ENCODE measurements at places on chromosomes 16 and 17.

DNA sequence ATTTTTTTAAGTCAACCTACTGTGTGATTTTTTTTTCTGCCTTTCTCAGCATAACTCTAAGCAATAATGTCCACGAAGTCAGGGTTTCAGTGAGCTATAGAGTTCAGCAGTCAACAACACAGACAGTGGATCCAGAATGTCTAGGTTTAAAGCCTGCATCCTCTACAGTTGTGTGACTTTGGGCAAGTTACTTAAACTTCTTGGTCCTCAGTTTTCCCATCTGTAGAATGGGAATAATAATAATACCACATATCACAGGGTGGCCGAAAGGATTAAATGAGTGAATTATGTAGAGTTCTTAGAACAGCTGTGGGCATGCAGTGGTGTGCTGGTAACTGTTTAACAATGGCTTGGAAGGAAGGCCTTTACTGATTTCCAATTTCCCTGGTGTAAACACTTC lies 38.8 kb upstream of the MEAK7 start:
- DNase-seq: no peak

DNA sequence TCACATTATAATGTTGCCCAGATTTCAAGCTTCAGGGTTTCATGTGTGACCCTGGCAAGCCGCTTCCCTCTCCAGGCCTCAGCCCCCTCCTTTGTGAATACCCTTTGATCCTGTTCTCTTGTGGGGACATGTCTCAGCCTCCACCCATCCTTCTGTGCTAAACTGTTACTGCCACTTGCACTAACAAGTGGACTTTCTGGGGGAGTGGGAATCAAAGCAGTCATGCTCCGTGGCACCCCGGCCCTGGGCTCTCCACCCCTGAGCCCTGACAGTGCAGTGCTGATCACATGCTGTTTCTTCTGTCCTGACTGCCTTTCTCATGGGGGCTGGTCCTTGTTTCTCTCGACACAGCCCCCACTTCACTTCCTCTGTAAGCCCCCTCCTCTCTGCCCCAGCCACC lies 9.7 kb upstream of the DCAF7 start:
- DNase-seq: no peak

GRCh38 chr17:59277031-59277430 lies 54.4 kb upstream of the YPEL2 start:
- no peak for DNase-seq

DNA sequence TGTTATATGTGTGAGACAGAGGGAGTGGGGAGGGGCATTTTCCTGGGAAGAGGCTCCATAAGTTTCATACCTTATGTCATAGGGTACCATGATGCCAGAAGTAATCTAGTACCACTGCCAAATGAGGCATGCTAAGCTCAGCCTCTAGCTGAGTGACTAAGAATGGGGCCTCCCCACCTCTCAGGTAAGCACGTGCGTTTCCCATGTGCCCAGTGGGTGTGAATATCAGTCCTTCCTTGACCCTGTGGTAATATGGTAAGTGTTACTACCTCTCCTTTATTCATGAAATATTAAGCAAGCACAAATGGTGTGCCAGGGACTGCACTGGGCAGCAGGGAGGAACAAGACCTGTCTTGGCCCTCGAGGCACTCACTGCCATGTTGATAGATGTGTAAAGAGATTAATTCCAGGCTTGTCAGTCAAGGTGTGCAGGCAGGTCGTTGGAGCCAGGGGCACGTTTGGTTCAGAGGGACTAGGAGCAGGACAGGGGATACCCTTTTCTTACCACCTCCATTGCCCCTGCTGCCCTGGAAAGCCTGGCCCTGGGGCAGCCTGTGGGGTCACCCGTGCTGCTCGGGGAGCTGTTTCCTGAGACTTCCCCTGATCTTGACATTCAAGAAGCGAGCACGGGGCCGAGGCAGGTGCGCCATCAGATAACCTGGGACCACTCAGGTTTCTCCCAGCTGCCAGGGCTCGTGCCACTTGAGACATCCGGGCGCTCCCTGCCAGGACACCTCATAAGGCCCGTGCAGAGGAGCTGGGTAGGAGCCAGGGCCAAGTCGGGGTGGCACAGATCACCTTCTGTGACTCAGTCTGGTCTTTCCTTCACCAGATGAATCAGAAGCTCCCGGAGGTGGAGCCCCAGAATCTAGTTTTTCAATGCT lies 8.8 kb downstream of the RSAD1 start:
- DNase-seq: no peak

DNA sequence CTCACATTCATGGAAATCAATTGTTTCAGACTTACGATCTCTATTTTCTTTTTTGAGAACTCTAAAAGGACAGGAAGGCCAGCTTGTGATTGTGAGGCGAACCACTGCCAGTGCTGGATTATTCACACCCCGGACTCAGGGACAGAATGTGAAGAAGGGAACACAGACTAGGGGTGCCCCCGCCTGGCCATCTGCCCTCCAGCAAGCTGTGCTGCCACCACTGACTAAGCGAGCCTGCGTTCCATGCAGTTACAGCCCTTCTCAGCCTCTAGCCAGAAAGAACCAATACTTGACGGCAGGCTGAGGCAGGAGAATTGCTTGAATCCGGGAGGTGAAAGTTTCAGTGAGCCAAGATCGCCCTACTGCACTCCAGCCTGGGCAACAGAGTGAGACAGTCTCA lies 2.8 kb downstream of the HAGH start:
- no peak for DNase-seq

- no peak for DNase-seq
Observed at GRCh38 chr16:2429771-2430663, 770 bp downstream of the CCNF start.

- no peak for DNase-seq
Observed at GRCh38 chr17:72954579-72954978, 137.9 kb downstream of the SLC39A11 start.

- DNase-seq: no peak
Observed at GRCh38 chr16:64532691-64533090, 589.2 kb downstream of the CDH11 start.

- DNase-seq: no peak
Observed at GRCh38 chr17:49545806-49546545, 29.7 kb upstream of the NXPH3 start.

- no peak for DNase-seq
Observed at GRCh38 chr16:27335349-27336053, 21.7 kb downstream of the IL4R start.

DNA sequence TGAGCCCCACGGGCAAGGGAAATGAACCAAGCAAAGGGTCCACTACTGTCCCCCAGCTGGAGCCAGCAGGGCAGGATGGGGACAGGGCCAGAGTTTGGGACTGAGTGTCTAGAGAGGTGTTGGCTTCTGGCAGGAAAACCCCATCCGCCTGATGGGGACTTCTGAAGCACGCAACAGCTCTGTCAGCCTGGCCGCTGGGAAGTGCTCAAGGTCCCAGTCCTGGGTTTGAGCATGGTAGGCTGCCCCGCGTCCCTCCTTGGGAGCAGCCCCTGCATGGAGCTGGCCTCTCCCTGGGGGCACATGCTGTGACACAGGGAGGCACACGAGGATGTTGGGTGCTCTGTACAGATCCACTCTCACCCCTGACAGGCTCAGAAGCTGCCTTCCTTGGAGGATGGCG lies 14.6 kb downstream of the ACE start:
- no peak for DNase-seq

DNA sequence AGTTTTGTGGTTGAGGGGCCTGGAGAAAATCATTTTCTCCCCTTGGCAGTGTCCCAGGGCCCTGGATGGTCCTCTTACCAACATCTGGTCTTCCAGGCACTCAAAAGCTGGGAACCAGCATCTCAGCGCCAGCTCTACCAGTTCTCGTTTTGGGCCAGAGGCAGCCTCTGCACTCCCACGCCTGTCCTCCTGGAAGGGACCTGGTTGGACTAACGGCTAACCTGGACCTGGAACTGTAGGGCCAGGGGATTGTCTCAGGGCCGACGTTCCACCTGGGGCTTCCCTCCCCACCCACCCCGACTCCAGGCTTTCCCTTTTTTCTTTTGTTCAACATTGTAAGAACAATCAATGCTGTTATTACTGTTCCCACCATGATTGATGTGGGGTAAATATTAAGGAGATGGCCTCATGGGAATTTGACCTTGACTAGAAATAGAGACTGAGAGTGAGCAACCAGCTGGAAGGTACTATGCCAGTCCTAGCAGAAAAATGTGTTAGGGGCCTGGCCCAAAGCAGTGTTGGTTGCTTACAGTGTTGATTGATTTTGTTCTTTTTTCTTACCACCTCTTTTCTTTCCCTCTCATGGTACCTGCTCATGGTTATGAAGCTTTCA lies 81.4 kb downstream of the ABCC6 start:
- DNase-seq: no peak

DNA sequence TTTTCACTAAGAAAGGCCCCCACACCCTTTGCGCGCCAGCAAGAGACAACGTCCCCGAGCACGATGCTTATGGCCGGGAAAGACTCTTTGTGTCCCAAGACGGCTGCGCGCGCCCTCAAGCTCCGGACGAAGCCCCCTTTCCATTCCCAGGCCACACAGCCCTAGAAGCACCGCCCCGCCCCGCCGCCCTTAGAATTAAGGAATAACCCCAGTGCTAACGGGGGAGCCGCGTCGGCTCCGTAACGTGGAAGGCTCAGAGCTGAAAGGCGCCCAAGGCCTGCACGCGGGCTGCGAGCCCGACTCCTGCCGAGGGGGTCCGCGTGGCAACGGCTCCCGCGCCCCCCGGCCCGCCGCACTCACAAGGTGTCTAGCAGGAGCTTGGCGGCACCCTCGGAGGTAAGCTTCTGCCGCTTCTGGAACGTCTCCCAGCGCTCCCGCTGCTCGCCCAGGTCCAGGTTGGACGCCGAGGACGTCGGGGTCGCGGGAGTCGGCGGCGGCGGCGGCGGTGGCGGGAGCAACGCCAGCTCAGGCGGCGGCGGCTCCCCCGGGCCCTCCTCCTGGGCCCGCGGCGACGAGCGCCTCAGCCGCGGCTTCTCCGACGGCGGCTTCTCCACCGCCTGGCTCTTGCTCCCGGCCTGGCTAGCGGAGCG lies 477 bp downstream of the CENPV start:
- no peak for DNase-seq

DNA sequence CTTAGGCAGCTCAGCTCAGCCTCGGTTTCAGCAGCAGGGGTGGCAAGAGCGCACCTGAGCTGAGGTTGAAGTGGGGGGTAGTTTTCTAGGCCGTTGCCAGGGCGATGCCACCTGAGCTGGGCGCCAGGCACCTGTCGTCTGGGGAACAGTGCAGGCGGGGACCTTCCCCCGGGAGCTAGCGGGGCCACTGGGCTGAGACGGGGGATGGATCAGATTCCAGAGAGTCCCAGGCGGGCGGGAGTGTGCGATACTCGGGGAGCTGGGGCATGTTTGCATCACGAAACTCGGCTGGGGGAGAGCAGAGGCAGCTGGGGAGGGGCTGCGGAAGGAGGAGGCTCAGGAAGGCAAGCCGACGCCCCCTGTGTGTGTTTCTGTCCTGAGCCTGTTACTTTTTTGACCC lies 477 bp upstream of the CLDN9 start:
- DNase-seq: no peak

GRCh38 chr16:81905277-81905676 lies 106.0 kb downstream of the SDR42E1 start:
- DNase-seq: no peak

GRCh38 chr16:60810250-60810649 lies 1226.0 kb downstream of the CDH8 start:
- no peak for DNase-seq

DNA sequence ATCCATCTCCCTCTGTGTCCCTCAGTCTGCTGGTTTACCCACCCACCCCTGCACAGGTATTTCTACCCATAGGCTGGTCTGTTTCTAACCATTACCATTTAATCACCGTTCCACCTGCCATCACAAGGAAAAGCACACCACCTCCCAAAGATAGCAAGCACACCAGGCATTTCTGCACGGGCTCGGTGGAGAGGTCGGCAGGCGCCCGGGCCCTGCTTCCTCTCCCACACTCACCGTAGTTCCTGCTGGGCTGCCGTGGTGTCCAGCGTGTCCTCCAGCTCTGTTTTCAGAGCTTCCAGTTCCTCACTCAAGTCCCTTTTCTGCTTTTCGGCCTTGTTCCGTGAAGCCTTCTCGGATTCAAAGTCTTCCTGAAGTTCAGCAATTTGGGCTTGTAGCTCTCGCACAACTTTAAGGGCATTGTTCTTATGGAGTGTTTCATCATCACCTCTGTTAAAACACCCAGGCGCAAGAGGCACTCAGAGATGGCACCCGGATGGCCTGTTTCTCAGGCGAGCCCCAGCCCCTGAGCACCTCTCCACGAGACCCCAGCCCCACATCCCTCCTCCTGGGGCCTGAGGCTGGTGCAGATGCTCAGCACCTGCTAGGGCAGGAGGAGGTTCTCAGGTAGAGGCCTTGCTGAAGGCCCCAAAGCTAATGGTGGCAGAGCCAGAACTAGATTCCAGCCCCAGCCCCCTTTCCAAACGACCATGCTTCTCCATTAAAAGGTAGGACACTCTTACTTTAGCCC lies 69.0 kb downstream of the NDEL1 start:
- no peak for DNase-seq

GRCh38 chr16:53369921-53370320 lies 64.3 kb upstream of the RBL2 start:
- no peak for DNase-seq

DNA sequence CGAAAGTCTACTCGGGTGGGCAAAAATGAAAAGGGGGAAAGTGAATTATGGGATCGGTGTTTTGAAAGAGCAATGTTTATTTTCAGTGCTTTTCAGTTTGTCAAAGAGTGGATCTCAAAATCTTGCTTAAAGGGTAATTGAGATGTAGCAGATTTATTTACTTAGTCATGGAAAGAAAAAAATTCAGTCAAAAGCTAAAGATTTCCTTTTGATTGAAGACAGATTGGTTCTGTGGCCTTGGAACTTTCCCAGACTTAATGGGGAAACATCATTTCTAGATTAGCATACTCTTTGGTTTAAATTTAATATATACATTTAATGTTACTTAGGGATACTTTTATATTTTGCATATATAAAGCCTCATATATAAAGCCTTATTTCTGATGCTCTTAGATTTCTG lies 20.6 kb downstream of the PRKAR1A start:
- DNase-seq: no peak

DNA sequence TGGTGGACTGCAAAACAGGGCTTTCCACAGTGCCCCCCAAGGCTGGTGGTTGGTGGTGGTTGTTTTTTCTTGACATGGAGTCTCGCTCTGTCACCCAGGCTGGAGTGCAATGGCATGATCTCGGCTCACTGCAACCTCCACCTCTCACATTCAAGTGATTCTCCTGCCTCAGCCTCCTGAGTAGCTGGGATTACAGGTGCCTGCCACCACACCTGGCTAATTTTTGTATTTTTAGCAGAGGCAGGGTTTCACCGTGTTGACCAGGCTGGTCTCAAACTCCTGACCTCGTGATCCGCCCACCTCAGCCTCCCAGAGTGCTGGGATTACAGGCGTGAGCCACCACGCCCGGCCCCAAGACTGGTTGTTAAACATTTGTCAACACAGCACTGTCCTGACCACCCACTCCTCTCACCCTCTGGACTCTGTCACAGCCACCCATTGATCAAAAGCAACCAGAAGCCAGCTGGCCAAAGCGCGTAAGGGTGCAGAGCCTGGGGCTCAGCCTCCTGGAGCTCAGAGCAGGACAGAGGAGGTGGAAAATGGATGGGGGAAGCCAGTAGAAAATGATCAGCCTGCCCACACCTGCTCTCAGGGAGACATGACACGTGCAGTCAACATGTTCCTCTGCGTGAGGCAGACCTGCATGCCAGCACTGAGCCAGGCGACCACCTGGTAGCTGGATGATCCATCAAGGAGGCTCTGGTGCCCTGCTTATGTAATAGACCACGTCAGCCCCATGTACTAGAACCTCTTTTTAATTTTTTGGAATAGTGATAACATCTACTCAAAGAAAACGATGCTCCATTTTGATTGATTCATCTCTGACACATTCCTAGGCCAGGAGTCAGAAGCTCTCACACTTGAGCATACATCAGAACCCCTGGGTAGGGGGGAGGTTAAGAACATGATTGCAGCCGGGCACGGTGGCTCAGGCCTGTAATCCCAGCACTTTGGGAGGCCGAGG lies 14.8 kb upstream of the OSGIN1 start:
- no peak for DNase-seq

- DNase-seq: no peak
Observed at GRCh38 chr17:77212081-77212832, 71.5 kb downstream of the SEC14L1 start.
